ENCODE measurements at places on chromosomes 7 and 10.

DNA sequence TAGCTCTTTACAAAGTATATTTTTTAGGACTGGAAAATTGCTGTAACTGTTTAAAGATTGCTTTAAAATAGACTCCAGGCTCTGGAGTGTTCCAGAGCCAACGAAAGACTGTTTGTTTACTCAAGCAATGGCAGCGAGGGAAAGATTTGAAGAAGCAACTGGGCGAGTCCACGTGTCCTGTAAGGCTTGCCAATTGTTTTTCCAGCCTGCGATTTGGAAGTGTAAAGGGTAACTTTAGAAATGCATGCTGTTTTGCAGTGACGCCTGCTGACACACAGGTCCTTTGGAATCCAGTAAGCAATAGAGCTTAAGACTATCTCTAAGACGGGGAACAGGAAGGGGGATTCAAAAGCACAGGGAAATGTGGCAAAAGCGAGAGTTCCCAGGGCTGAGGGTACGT lies 55.8 kb downstream of the TACC2 start:
- no peaks in the 10 kb centered on the region for H3K36me3 ChIP-seq
- no peaks in the 10 kb centered on the region for H3K27me3 ChIP-seq
- DNase-seq = no peak
- H3K4me3 ChIP-seq = peak overlapping the region; percentile 2
- no peak overlapping the region for H3K27ac ChIP-seq

DNA sequence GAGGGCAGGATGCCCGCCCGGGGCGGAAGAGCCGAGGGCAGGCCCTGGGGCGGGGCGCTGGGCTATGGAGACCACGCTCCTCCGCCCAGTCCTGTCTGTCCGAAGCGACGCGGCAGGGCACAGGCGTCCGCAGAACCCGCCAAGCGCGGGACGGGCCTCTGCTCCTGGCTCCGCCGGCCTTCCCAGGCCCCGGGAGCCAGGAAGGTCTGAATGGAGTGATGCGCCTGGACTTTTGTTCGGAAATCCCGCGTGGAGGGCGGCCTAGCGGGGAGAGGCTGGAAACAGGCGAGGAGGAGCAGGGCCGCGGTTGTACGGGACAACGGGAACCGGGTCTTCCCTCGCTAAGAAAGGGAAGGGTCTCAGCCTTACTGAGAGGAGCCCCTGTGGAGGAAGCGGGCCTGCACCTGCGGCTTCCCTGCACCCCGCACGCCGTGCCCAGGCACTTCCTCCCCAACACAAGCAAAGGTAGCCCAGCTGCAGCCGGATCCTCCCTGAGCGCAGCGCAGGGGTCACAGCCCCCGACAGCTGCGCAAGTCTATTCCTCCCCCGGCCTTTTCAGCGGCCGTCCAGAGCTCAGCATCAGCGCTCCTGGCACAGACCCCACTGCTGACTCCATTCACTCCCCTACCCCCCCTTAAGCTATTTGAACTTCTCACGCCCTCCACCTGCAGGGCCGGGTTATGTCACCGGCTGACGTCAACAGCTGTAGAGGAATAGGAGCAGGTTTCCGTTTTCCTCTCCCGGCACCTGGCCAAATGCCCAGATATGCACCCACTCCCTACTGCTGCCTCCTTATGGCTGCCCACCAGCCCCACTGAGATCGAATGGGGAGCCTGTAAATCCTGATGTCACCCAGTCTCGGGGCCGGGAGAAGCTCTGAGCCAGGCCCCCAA lies 143.2 kb upstream of the RET start:
- H3K27ac ChIP-seq = no peak overlapping the region
- peak overlapping the region; percentile 58 for H3K4me3 ChIP-seq
- peak; percentile 83 for DNase-seq
- peaks cover 29% of the 10 kb centered on the region for H3K27me3 ChIP-seq
- H3K4me1 ChIP-seq = no peaks in the 10 kb centered on the region
- no peaks in the 10 kb centered on the region for H3K36me3 ChIP-seq

DNA sequence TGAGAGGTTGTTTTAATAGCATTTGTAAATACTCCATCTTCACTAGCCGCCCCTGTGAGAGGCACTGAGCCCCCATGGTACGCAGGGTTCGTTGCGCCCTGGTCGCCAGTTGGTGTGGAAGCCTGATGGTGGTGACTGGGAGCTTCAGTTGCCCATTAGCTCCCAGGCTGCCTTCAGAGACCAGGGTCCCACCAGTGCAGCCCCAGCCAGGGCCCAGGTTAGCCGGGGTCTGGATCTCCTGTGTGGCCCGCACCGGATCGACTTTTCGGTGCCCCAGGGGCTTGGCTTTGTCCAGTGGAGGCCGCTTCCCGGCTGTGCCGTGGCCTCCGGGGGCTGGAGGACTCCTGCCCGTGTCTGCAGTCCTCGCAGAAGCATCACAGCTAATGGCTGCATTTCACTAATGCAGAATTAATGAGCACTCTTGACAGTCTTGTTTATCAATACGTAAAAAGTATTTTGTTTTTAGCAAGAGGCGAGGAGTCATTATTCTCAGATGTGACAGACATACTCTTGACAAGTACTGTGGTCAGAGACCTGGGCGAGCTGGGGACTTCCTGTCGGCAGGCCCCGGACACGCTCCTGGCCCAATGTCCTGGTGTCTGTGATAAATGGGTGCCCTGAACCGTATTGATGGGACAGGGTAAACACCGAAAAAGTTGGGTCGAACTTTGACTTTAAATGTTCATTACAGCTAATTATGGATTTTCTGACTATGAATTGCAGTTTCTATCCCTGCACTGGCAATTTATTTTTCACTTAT lies 99.8 kb downstream of the NKX6-2 start:
- peak; percentile 32 for DNase-seq
- H3K27me3 ChIP-seq = no peaks in the 10 kb centered on the region
- no peaks in the 10 kb centered on the region for H3K36me3 ChIP-seq
- H3K4me3 ChIP-seq = no peak overlapping the region
- no peak overlapping the region for H3K27ac ChIP-seq

DNA sequence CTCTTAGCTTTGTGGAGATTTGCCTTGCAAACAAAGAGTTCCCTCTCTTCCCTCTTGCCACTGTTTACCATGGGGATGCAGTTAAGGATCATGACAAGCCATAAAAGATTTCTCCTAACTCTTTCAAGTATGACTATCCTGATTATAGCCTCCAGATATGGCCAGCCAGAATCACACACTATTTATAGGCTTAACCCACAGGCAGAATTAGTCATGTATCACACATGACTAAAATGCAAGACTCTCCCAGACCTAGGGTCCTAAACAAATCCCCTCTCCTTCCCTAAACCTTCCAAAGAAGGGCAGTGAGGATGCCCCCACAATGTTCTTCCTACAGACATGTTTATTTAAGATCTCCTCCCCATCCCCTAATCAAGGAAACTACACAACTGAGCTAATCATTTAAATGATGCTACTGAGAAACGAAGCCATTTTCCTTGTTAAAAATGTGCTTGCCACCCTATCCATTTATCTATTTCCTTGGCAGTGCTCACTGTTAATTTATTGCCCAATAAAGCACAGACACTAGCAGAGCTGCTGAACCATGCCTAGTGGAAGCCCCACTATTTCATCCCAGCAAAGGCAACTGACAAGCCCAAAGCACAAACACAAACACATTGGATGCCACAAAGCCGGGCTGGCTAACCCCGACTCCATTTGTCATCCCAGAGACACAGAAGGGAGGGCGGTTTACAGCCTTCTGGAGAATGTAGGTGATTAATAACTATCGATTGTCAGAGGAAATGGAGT lies 363.4 kb downstream of the KCNMA1 start:
- no peak overlapping the region for H3K4me3 ChIP-seq
- peaks cover 6% of the 10 kb centered on the region for H3K4me1 ChIP-seq
- DNase-seq = no peak
- no peak overlapping the region for H3K27ac ChIP-seq
- H3K36me3 ChIP-seq = no peaks in the 10 kb centered on the region

DNA sequence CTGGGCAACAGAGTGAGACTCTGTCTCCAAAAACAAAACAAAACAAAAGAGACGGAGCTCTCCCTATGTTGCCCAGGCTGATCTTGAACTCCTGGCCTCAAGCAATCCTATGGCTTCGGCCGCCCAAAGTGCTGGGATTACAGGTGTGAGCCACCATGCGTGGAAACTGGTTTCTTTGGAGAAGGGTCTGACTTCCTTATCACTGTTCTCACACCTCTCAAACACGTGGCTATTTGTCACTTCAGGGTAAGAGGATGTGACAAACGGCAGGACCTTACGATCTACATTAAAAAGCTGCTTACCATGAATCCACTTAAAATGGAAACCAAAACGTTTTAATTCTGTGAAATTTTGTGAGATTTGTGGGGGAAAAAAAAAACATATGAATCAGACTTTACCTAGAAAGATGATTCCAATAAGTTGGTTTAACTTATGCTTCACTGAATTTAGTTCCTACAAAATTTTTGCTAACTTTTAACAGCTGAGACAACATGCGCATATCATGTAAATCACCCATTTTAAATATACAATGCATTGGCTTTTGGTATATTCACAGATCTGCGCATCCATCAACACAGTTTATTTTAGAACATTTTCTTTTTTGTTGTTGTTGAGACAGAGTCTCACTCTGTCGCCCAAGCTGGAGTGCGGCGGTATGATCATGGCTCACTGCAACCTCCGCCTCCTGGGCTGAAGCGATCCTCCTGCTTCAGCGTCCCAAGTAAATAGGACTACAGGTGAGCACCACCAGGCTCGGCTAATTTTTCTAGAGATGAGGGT lies 18.7 kb upstream of the FOXK1 start:
- H3K36me3 ChIP-seq = no peaks in the 10 kb centered on the region
- no peaks in the 10 kb centered on the region for H3K27me3 ChIP-seq
- H3K4me3 ChIP-seq = no peak overlapping the region
- no peaks in the 10 kb centered on the region for H3K4me1 ChIP-seq
- no peak for DNase-seq

GRCh38 chr10:132326344-132326889 lies 5.6 kb upstream of the LRRC27 start:
- H3K36me3 ChIP-seq = peaks cover 22% of the 10 kb centered on the region
- no peaks in the 10 kb centered on the region for H3K27me3 ChIP-seq
- no peak overlapping the region for H3K27ac ChIP-seq
- DNase-seq = no peak
- H3K4me3 ChIP-seq = no peak overlapping the region

DNA sequence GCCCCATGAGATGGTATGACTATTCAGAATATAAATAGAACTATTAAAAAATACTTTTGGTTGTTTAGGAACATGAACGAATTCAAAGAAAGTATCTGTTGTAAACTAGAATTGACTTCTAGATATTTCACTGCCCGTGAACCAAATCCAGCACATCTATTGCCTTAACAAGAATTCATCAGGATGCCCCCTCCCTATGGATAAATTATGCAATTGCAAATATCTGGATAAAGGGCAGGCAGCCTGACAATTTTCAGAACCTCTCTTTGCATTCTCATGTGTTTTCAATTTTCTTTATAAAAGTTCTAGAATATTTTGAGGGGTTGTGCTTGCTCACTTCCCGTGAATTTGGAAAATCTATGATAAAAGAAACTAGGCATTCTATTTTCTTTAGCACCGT lies 822.1 kb upstream of the SORCS1 start:
- DNase-seq = no peak
- H3K27me3 ChIP-seq = no peaks in the 10 kb centered on the region
- no peaks in the 10 kb centered on the region for H3K4me1 ChIP-seq
- H3K27ac ChIP-seq = no peak overlapping the region

GRCh38 chr7:156833312-156833711 lies 59.7 kb downstream of the LMBR1 start:
- no peak overlapping the region for H3K27ac ChIP-seq
- H3K36me3 ChIP-seq = peaks cover 35% of the 10 kb centered on the region
- peaks cover 2% of the 10 kb centered on the region for H3K4me1 ChIP-seq
- no peak overlapping the region for H3K4me3 ChIP-seq
- H3K27me3 ChIP-seq = no peaks in the 10 kb centered on the region
- no peak for DNase-seq

Measured in endodermal cell (in vitro differentiated cells).